ENCODE measurements at places on chromosomes 16 and 17. TPM values are rescaled to one million over a fixed set of nuclear protein-coding genes. Genes with fewer than 3 reads are reported as not detected.

Gene ST6GALNAC1
- total RNA-seq, result not detected

Gene ZNF646
- total RNA-seq, result 37.3 TPM

Gene RNF43
- total RNA-seq, result 0.72 TPM

Gene FN3K
- 5.2 TPM for total RNA-seq

Gene DNAH3
- total RNA-seq, result not detected

Gene DOC2B
- not detected for total RNA-seq

Gene PERCC1
- total RNA-seq, result 0.57 TPM

Gene CCL1
- total RNA-seq, result not detected

Gene NOS2
- 0.09 TPM for total RNA-seq

Gene FZD2
- total RNA-seq, result 0.36 TPM

Gene SMCR8
- total RNA-seq, result 34.5 TPM

Gene HS3ST6
- not detected for total RNA-seq

Gene NXPH3
- 0.14 TPM for total RNA-seq

Gene IKZF3
- total RNA-seq, result 83.5 TPM

Gene CCDC137
- total RNA-seq, result 32.0 TPM

Gene TEKT1
- total RNA-seq, result not detected

Gene TM4SF5
- total RNA-seq, result not detected

Gene ATP2C2
- total RNA-seq, result not detected

Gene P2RX5
- 17.2 TPM for total RNA-seq

Gene GPR142
- not detected for total RNA-seq

Data from activated naive CD8-positive, alpha-beta T cell treated with anti-CD3 and anti-CD28 coated beads, Interleukin-2, amount 10 ng/mL, durations not matched to agents 7 days and 5 days (primary cell).